Fibroblast of mammary gland (primary cell): ENCODE measurements at places on chromosomes 1 and 21.

DNA sequence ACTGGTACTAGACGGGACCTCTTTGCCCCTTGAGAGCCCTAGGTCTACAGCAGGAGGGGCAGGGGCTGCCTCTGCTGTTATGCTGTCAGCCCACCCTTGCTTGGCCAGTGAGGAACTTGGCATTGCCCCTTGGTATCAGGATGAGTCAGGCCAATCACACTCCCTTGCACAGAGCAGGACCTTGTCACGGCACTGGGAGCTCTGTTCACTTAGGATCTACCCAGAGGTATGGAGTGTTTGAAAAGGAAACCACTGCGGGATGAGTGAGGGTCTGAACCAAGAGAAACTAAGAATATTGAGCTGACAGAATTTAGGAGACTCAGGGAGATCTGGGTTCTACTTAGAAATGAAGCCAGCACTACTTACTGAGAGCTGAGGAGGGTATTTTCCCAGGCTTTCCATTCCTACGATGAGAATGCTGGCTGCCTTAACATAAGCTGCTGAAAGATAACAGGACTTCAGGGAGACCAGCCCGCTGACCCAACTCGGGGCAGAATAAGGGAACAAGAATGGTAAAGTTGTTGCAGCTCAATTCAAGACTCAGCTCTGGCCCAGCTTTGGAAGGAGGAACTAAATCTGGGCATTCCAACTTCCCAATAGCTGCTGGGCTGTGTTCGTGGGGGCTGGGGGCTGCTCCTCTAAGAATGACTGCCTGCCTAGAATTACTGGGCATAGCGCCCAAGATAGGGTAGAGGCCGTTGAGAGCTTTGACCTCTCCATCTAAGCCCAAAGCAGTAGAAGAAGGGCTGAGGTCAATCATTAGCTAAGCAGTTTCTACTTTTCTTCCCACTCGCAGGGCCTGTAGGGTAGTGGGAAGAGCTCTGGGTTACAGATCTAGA lies 1.5 kb downstream of the FABP3 start:
- DNase-seq, result no peak

GRCh38 chr1:63950023-63950422 lies 176.2 kb downstream of the ROR1 start:
- peak; percentile 73 for DNase-seq

GRCh38 chr1:37478451-37478881 lies 4.1 kb downstream of the ZC3H12A start:
- DNase-seq, result peak; percentile 87

- no peak for DNase-seq
Observed at GRCh38 chr1:230228236-230228897, 161.3 kb downstream of the GALNT2 start.

- no peak for DNase-seq
Observed at GRCh38 chr1:210223226-210223904, 9.2 kb upstream of the SERTAD4 start.

DNA sequence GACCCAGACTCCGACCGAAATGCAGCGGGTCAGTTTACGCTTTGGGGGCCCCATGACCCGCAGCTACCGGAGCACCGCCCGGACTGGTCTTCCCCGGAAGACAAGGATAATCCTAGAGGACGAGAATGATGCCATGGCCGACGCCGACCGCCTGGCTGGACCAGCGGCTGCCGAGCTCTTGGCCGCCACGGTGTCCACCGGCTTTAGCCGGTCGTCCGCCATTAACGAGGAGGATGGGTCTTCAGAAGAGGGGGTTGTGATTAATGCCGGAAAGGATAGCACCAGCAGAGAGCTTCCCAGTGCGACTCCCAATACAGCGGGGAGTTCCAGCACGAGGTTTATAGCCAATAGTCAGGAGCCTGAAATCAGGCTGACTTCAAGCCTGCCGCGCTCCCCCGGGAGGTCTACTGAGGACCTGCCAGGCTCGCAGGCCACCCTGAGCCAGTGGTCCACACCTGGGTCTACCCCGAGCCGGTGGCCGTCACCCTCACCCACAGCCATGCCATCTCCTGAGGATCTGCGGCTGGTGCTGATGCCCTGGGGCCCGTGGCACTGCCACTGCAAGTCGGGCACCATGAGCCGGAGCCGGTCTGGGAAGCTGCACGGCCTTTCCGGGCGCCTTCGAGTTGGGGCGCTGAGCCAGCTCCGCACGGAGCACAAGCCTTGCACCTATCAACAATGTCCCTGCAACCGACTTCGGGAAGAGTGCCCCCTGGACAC lies 534 bp downstream of the C1orf56 start:
- DNase-seq, result peak; percentile 65
